ENCODE measurements at places on chromosomes 3 and 15.

DNA sequence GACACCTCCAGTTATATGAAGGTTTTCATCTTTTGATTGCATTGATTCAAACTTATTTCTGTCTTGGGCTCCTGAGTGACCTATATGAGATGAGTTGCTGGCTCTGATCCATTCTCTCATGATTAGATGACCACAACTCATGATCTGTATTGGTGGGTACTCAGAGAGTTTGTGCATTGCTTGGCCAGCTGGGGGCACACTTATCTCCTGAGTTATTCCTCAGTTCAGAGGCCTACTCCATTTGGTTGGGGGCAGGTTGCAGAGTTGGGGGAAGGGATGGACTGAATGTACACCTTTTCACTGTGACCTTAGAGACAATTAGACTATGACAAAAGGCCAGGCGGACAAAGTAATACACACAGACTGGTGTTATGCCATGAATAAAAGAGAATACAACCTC is 166.2 kb upstream of the SEMA6D start:
- DNase-seq: no peak

- DNase-seq: no peak
Measured at GRCh38 chr3:64184621-64185020, 40.6 kb downstream of the PRICKLE2 start.

DNA sequence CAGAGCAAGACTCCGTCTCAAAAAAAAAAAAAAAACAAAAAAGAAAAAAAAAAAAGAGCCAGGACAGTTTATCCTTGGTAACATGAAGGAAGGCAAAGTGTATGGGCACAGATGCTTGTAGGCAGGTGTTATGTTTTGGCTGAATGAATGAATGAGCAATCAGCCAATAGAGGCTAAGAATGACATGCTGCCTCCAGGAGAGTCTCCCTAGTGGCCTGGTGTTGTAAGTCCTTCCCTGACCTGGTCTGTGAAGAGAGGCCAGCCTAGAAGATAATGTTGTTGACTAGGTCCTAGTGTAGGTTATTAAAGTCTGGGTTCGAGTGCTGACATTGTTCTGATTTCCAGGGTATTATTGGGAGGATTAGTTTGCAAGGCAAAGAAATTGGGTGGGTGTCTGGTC is 24.9 kb downstream of the GYG1 start:
- DNase-seq: no peak

- no peak for DNase-seq
Measured at GRCh38 chr15:72786676-72787345, 3.3 kb upstream of the ADPGK start.

DNA sequence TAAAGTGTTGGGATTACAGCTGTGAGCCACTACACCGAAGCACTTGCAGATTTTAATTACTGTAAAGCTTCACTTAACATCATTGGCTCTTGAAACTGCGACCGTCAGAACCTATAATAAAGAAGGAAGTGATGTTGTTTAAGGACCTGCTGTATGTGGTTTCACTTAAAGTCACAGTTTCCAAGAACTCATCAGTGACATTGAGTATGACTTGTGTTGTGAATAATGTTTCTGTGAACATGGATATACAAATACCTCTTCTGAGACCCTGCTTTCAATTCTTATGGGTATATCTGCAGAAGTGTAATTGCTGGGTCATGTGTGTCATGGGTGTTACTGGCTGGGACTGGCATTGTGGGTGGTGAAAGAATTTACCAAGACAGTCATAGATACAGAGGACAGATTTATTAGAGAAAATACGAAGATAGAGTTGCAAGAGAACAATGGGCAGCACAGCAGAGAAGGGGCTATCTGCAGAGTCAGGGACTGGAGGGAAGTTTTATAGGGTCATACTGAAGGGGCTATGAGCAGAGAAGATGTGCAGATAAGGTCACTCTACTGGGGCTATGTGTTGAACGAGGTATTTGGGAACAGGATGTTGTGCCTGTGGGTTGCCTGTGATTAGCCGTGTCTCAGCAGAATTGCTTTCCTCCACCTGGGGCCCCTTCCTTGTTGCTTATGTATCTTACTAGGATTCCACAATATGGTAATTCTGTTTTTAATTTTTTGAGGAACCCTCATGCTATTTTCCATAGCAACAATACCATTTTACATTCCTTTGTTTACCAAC is 4.5 kb downstream of the NDUFB5 start:
- DNase-seq: no peak

- no peak for DNase-seq
Measured at GRCh38 chr3:43791246-43791645, 100.5 kb downstream of the ABHD5 start.

- DNase-seq: no peak
Measured at GRCh38 chr15:60975218-60975617, 253.9 kb downstream of the RORA start.

- DNase-seq: no peak
Measured at GRCh38 chr3:55480911-55481743, 6.0 kb downstream of the WNT5A start.

DNA sequence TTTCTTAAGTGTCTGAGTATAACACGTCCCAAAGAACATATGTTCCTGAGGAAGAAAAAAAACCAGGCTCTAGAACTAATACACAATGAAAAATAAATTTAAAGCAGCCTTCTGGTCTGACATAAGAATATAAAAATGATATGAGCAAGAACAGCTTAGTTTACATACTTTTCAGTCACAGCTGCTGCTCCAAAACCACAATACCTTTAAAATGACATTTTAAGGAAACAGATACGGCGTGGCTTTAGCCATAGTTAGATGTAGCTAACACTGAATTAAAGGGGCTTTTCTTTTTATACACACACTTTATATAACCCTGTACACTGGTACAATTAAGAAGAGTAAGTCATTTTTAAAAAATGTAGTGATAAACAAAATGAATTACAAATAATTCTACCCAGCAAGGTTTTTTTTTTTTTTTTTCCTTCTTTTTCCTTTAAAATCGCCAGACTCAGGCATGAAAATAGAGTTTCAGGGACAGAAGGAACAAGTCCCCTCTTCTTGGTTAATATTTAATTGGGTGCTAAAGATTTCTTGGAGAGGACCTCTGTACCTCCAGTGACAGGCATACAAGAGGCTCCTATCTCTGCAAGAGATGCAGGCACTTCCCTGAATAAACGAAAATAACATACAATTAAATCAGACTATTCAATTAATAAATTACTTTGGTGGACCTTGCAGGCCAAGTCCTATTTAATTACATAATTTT is 265.6 kb downstream of the FOXP1 start:
- no peak for DNase-seq

DNA sequence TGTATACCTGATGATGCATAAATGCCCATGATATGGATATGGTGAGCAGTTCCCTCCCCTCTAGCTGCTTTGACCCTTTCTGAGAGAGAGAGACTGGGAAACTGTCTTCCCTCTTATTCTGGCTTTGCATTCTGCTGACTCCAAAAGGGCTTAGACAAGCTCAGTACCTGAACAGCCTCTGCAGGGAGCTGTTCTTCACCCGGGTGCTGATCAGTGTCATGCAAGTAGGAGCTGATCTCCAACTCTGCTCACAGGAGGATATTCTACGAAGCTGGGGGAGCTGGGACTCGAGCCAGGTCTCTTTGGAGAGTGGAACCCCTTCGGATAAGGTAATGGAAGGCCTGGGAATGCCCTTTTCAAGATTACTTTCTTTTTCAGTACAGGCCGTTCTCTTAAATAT is 237.1 kb downstream of the RYR3 start:
- no peak for DNase-seq

DNA sequence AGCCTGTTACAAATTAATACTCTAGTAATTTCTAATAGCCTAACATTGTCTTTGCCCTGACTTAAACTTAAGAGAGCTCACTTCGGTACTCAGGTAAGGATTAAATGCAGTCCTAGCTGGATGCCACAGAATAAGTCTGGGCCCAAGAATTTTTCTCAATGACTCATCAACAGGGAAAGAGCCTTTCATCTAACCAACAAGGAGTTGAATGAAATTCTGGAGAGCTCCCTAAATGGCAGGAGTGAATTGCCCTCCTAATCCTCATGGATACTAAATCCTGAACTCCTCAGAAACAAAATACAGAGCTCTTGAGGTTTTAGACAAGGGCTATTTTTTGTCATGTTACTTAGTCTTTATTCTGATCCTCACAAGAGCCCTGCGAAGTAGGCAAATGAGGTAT is 159.5 kb downstream of the PLCH1 start:
- DNase-seq: no peak

DNA sequence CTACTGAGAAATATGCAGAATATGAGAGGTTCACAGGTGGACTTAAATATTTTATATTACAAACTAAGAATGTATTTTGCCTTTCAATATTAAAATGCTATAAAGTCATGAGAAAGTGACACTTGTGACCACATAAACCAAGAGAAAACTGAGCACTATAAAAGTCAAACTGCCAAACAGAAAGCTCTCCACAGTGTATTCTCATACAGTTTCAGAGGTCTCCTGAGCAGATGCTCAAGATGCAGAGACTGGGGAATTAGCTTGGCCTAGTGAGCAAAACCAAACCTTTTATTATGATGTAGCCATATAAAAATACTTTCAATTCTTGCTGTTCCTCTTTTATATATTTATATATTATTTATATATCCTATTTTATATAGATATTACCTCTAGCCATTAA is 227.8 kb downstream of the TBC1D5 start:
- no peak for DNase-seq

DNA sequence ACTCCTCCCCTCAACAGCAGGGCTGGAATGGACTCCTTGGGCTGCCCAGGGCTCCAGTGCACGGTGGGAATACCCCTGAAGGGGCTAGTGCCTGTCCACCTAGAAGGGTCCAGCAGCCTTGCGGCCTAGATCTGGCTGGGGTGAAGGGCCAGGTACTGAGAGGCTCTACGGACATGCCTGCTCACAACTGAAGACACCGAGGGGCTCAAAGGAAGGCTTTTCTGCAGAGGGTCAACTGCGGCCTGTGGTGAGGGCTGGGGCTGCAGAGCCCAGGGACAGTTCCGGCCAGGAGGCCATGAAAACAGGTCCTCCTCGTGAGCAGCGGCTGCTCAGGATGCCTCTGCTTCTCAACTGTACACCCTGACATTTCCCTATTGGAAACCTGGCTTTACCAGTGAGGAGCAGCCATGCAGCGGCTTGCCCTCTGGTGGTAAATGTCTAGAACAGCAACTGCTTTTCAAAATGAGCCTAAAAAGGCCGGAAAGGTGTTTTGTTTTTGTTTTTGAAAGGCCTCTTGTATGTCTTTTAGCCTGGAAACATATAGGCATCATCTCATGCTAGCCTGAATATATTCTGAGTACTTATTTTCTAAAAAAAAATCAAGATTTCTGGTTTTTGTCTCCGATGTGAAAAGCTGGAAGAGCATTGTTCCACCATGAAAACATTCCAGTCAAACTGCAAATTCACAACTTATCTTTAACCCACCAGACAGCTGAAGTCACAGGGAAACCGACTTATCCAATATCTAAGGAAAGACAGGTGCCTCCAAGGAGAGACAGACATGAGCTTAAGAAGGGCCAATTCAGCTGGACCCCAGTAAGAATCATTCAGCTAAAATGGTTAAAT is 163.4 kb downstream of the KLF13 start:
- DNase-seq: no peak

- DNase-seq: no peak
Measured at GRCh38 chr3:181253796-181254195, 264.3 kb upstream of the DNAJC19 start.

GRCh38 chr3:112086875-112087524 is 811 bp downstream of the C3orf52 start:
- no peak for DNase-seq

- no peak for DNase-seq
Measured at GRCh38 chr3:59762941-59763340, 713.1 kb upstream of the CFAP20DC start.

- no peak for DNase-seq
Measured at GRCh38 chr15:74782259-74783071, 585 bp downstream of the CSK start.

DNA sequence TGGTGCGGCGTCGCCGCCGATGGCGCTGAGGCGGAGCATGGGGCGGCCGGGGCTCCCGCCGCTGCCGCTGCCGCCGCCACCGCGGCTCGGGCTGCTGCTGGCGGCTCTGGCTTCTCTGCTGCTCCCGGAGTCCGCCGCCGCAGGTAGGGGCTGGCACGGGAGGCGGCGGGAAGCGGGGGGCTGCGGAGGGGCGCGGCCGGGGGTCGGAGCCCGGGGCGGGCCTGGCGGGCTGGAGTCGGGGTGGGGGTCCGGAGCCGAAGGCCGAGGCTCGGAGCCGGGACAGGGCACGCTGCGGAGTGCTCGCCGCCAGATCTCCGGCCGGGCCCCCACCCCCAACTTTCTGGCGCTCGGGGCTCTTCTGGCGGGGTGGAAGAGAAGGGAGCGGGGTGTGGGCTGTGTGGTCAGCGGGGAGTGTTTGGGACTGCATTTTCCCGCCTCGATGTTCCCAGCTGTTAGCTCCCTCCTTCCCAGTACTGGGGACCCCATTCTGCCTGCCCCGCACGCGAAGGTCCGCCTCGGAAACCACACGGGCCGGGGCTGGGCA is 299 bp downstream of the TYRO3 start:
- DNase-seq: no peak

DNA sequence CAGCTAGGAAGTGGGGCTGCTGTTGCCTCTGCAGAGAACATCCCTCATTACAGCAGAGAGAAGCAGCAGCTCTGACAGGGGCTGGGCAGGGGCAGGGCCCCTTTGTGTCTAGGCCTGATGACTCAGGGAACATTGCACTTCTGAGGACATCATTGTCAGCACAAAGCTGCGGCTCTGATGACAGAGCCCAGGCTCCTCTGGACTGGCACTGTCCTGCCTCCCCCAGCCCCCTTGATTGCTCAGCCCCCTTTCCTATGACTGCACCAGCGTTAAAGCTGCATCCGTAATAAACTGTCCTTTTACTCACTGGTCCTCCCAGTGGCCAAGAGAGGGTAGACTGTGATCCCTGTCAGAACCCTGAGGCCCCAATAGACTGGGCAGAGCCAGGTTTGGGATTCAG is 18.3 kb downstream of the TRH start:
- DNase-seq: no peak

GRCh38 chr3:161508852-161509477 is 12.4 kb downstream of the OTOL1 start:
- no peak for DNase-seq

DNA sequence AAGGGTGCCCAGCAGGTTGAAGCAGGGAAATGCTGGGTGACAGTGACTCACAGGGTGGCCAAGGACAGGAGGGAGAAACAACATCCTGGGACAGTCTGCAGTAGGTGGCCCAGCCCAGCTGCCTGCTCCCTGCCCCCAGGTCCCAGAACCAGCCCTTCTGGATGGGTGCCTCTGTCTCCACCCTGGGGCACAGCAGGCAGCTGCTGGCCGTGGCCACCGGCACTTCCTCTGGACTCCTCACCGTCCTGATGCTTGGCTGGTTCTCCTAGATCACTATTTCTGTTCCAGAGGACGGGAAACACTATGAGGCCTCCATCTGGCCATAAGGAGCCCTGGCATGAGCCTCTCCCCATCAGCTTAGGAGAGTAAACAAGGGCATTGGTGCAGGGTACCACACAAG is 258.9 kb downstream of the XXYLT1 start:
- no peak for DNase-seq

- no peak for DNase-seq
Measured at GRCh38 chr15:58182460-58183163, 44.4 kb downstream of the AQP9 start.

DNA sequence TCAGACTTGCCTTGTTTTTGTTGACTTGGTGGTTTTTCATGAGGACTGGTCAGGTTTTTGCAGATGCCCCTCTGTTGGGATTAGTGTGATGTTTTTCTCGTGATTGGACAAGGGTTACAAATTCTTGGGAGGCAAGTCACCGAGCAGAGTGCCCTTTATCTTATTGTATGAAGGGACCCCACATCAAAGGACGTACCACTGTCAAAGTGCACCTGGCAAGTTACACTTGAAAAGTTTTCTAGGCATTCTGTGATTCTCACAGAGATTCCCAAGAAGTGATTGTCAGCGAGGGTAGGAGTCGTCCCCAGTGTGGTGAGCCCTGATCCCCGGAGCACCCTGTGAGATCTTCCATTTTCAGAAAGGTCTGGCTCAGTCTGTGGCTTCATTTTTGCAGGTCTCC is 110.1 kb downstream of the POLR2M start:
- no peak for DNase-seq
